Testis (tissue), 5 donors: ENCODE measurements at places on chromosomes 7 and 10. TPM values are rescaled to one million over a fixed set of nuclear protein-coding genes. Genes with fewer than 3 reads are reported as not detected.

- H3K36me3 ChIP-seq: no peaks in the 10 kb centered on the region
- DNase-seq: no peak
- no peak overlapping the region for H3K27ac ChIP-seq
- no peaks in the 10 kb centered on the region for H3K4me1 ChIP-seq
Observed at GRCh38 chr10:14705548-14706230, 69.0 kb downstream of the FAM107B start.

GRCh38 chr7:156642306-156643045 is 1.9 kb downstream of the RNF32 start:
- no peaks in the 10 kb centered on the region for H3K36me3 ChIP-seq
- H3K4me3 ChIP-seq: no peak overlapping the region
- no peaks in the 10 kb centered on the region for H3K27me3 ChIP-seq

DNA sequence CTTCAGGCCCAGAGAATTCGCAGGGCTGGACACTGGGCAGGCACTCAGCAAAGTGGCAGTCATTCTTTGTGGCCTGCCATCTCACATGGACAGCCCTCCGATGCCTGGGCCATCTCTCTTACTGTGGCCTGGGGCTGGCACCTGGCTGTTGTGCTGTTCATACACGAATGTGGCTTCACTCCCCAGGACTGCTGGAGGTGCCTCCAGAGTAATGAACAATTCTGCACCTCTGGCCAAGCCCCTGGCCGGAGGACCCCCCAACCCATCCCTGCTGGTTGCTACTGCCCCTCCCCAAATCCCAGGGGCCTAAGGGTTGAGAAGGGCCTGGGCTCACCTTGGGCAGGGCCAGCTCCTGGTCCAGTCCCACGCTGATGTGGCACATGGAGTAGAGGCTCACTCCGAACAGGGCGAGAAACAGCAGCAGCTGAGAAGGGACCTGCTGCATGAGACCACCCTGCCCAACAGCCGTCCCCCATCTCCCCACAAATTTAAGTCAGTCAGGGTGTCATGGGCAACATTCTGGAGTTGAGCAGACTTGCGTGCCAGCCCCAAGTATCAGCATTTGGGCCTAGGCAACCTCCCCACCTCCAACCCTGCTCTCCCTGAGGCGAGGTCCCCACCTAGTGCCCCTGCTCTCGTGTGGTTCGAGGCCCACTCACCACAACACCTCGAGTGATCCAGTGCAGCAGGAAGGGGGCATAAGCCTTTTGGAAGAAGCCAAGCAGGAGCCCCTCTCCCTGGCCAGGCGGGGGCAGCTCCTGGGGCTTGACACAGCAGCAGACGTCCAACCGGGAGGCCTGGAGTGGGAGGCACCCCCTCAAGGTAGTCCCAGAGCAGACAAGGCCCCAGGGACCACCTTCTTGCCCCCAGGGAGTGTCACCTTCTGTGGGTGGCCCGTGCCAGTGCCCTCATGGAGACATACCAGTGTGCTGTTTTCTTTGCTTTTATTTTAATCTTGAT is 9.4 kb downstream of the NPC1L1 start:
- no peaks in the 10 kb centered on the region for H3K36me3 ChIP-seq
- no peak overlapping the region for H3K4me3 ChIP-seq
- no peak for DNase-seq
- no peaks in the 10 kb centered on the region for H3K27me3 ChIP-seq
- no peaks in the 10 kb centered on the region for H3K4me1 ChIP-seq

GIMAP6 gene
- 6.1 TPM for total RNA-seq

DNA sequence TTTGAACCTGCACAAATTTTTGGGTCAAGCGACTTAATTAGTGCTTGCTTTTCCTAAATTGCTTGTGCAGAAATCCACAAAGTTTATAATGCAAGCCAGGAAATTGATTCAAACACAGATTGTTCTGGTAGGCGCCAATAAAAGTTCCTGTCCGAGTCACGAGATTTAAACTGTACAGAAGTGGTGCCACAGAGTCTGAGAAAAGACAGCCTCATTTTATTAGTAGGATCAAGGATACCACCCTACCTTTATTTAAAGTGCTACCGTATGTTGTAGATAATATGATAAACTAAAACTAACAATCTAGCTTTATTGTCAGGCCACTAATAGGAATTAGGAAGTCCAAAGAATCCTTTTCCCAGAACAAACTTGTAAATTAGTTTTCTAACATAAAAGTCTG is 696.7 kb downstream of the TNS3 start:
- H3K36me3 ChIP-seq: no peaks in the 10 kb centered on the region
- no peaks in the 10 kb centered on the region for H3K4me1 ChIP-seq
- no peak overlapping the region for H3K4me3 ChIP-seq
- no peak for DNase-seq
- H3K27ac ChIP-seq: no peak overlapping the region

GRCh38 chr7:103651593-103652377 is 205.8 kb upstream of the SLC26A5 start:
- no peaks in the 10 kb centered on the region for H3K36me3 ChIP-seq
- H3K4me3 ChIP-seq: no peak overlapping the region
- no peak overlapping the region for H3K27ac ChIP-seq
- no peaks in the 10 kb centered on the region for H3K4me1 ChIP-seq
- no peak for DNase-seq

DNA sequence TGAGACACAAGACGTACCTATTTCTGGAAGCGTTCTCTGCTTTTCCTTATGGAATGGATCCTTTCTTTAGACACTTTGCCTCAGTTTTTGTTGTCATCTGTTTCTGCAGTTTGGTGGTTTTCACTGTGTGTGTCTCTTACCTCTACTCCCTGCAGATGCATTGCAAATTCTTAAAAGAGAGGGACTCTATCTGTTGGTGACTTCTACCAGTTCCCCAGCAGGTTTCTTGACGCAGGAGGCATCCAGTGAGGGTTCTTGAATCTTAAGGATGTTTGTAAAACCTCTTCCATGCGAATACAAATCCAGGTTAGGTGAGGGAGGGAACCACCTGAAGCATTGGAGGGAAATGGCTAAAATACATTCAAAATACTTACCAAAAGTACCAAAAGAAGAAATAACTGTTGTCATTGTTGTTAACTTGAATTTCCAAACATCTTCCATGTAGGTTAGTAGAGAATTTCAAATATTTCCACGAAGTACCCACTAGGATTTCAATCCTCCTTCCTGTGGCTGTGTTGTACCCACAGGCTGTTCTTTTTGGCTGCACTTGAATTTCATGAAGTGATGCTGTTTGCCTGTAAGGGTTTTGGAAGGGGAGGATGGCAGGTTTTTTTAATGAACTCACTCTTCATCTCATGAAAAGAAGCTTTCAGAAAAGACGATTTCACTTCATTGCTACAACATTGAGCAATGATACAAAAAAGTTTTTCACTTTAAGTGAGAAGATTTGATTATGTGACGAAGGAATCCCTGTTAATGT is 32.2 kb downstream of the PLXDC2 start:
- no peaks in the 10 kb centered on the region for H3K36me3 ChIP-seq
- no peaks in the 10 kb centered on the region for H3K27me3 ChIP-seq
- no peak overlapping the region for H3K27ac ChIP-seq
- H3K4me3 ChIP-seq: no peak overlapping the region
- no peaks in the 10 kb centered on the region for H3K4me1 ChIP-seq

DNA sequence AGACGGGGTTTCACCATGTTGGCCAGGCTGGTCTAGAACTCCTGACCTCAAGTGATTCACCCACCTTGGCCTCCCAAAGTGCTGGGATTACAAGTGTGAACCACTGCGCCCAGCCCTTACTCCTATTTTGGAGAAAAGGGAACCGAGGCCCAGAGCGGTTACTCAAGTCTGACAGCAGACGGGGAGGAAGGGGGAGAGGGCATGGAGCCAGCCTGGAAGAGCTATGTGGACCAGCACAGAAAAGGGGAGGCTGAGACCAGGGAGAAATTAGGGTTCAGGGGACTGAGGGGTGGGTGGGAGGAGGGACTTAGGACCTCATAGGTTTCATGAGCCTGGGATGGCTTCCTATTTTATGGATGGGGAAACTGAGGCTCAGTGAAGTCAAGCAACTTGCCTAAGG is 1.5 kb downstream of the SFRP5 start:
- H3K4me3 ChIP-seq: no peak overlapping the region
- DNase-seq: no peak
- H3K4me1 ChIP-seq: peaks cover 5% of the 10 kb centered on the region
- no peaks in the 10 kb centered on the region for H3K36me3 ChIP-seq

DNA sequence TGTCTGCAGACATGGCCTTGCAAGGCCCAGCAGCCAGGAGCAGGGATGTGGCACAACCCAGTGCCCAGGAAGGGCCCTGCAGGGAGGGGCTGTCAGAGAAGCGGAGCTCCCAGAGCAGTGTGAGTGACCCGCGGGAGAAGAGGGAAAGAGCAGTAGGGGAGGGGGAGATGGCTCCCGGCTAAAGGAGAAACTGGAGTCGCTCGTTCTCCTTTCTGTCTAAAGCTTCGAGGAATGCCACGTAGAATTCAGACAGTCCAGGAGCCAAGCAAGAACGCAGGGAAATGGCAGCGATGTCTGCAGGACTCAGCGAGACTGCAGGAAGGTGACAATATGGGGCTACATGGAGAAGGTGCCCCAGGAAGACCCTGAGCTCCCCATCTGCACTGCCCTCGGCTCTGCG is 22.4 kb upstream of the HABP2 start:
- H3K36me3 ChIP-seq: no peaks in the 10 kb centered on the region
- H3K4me1 ChIP-seq: no peaks in the 10 kb centered on the region
- H3K4me3 ChIP-seq: no peak overlapping the region
- DNase-seq: no peak
- H3K27me3 ChIP-seq: no peaks in the 10 kb centered on the region
- H3K27ac ChIP-seq: no peak overlapping the region

GRCh38 chr7:130899638-130900401 is 165.8 kb upstream of the KLF14 start:
- no peak for DNase-seq
- no peaks in the 10 kb centered on the region for H3K27me3 ChIP-seq
- H3K4me3 ChIP-seq: no peak overlapping the region
- H3K4me1 ChIP-seq: peaks cover 50% of the 10 kb centered on the region
- no peaks in the 10 kb centered on the region for H3K36me3 ChIP-seq

GRCh38 chr7:106370542-106370941 is 85.8 kb upstream of the NAMPT start:
- no peak overlapping the region for H3K4me3 ChIP-seq
- no peak overlapping the region for H3K27ac ChIP-seq
- H3K4me1 ChIP-seq: no peaks in the 10 kb centered on the region
- no peaks in the 10 kb centered on the region for H3K27me3 ChIP-seq

GRCh38 chr7:157855452-157856213 is 518.8 kb downstream of the DNAJB6 start:
- peaks cover 10% of the 10 kb centered on the region for H3K4me1 ChIP-seq
- DNase-seq: no peak
- H3K27ac ChIP-seq: no peak overlapping the region
- H3K27me3 ChIP-seq: no peaks in the 10 kb centered on the region

- DNase-seq: no peak
- H3K4me3 ChIP-seq: no peak overlapping the region
- H3K36me3 ChIP-seq: no peaks in the 10 kb centered on the region
- H3K27ac ChIP-seq: no peak overlapping the region
- H3K4me1 ChIP-seq: no peaks in the 10 kb centered on the region
Observed at GRCh38 chr7:68031180-68031943, 1034.7 kb downstream of the TYW1 start.

DNA sequence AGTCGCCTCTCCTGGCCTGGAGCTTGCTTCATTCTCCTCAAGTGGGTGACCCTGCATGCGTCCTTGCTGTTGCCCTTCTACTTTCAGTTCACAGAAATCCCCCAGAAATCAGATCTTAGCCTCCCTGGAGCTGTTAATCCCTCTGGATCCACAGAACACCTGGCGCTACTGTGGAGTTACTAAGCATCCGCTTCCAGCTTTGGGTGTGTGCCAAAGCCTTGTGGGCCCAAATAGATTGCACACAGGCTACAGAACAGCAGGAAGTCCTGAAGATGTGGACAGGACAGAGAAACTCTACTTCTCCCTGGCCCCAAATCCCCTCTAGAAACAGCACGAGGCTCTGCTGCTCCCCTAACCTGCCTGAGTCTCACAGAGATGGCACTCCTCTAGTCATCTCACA is 36.6 kb upstream of the PDLIM1 start:
- no peak for DNase-seq
- no peak overlapping the region for H3K27ac ChIP-seq
- H3K4me1 ChIP-seq: no peaks in the 10 kb centered on the region
- no peak overlapping the region for H3K4me3 ChIP-seq

GRCh38 chr7:919924-920341 is 34.5 kb downstream of the ADAP1 start:
- no peak overlapping the region for H3K27ac ChIP-seq
- no peaks in the 10 kb centered on the region for H3K36me3 ChIP-seq
- no peaks in the 10 kb centered on the region for H3K27me3 ChIP-seq
- peaks cover 3% of the 10 kb centered on the region for H3K4me1 ChIP-seq
- H3K4me3 ChIP-seq: no peak overlapping the region

SLK gene
- total RNA-seq: 59.4 TPM

EPHB4 gene
- 35.9 TPM for total RNA-seq

C10orf105 gene
- total RNA-seq: 0.47 TPM

- H3K36me3 ChIP-seq: no peaks in the 10 kb centered on the region
- peaks cover 16% of the 10 kb centered on the region for H3K4me1 ChIP-seq
- no peaks in the 10 kb centered on the region for H3K27me3 ChIP-seq
- no peak overlapping the region for H3K4me3 ChIP-seq
Observed at GRCh38 chr10:3891396-3891795, 106.4 kb upstream of the KLF6 start.

DNA sequence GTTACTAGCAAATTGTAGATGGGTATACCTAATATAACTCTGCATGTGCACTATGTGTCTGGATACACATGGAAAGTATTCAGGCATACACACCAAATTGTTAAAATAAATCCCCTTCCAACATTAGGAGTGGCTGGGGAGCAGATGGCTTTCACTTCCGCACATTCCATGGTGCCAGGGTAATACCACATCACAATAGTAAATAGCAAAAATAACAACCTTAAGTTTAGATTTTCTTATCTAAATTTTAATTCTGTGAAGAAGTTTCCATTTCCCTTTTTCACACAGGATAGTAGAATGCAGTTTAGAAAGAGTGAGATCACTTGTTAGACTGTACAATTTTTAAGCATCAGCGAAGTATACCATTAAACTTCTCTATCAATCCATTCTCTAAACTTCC is 5.8 kb upstream of the ALOX5 start:
- no peaks in the 10 kb centered on the region for H3K27me3 ChIP-seq
- no peak overlapping the region for H3K4me3 ChIP-seq
- no peak overlapping the region for H3K27ac ChIP-seq

DNAJC9 gene
- 30.2 TPM for total RNA-seq

AKR1D1 gene
- total RNA-seq: 0.87 TPM
